ENCODE measurements at places on chromosomes 4 and X.

DNA sequence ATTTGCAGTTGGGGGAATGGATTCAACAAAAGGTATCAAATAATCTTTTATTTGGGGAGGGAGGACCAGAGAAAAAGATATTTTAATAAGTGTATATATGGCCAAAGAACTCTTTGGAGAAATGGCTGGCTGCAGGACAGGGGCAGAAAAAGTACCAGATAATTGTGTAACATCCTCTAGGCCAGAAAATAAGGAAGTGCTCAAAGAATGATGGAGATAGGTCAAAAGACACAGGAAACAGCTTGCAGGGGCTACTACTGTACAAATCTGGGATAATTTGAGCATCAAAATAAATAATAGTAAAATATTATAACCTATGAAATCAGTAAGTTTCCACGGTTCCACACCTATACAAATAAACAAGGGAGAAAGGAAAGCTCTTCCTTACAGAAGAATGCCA is 34.8 kb downstream of the KLHL5 start:
- DNase-seq = no peak

DNA sequence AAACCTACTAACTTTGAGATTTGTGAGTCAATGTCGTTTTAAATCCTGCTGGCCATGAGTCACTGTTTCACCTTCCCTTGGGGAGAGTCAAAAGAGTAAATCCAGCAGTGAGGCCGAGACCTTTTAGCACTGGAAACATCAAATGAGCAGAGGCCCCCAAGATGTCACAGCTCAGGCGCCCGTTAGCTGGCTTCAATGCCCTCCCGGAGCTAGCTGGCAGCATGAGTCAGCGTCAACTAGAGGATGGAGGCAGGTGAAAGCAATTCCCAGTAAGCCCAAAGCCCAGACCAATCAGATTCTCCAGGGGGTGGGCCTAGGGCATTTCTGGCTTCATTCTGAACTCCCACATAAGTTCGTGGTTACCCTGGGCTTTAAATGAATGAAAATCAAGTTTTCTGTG is 170.9 kb downstream of the CLCN4 start:
- DNase-seq = no peak

DNA sequence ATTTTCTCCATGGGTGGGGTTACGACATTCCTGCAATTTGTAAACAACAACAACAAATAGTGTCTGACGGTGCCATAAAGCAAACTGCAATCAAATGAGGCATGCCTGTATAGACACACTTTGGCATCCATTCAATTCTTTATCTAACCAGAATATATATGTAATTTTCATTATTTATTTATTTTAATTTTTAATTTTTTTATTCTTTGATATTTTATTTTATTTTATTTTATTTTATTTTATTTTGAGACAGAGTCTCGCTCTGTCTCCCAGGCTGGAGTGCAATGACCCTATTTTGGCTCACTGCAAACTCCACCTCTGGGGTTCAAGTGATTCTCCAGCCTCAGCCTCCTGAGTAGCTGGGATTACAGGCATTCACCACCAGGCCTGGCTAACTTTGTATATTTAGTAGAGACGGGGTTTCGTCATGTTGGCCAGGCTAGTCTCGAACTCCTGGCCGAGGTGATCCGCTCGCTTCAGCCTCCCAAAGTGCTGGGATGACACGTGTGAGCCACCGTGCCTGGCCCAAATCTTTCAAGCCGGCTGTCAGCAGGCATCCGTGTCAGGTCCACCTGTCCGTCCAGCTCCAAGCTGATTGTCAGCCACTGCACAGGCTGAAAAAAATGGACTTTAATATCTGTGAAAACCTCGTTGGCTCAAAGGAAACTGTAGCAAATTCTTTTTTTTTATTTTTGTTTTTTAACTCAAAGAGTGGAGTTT is 200.8 kb downstream of the ASMT start:
- DNase-seq = no peak

GRCh38 chrX:121457096-121457495 is 409.7 kb downstream of the GLUD2 start:
- peak; percentile 2 for DNase-seq

DNA sequence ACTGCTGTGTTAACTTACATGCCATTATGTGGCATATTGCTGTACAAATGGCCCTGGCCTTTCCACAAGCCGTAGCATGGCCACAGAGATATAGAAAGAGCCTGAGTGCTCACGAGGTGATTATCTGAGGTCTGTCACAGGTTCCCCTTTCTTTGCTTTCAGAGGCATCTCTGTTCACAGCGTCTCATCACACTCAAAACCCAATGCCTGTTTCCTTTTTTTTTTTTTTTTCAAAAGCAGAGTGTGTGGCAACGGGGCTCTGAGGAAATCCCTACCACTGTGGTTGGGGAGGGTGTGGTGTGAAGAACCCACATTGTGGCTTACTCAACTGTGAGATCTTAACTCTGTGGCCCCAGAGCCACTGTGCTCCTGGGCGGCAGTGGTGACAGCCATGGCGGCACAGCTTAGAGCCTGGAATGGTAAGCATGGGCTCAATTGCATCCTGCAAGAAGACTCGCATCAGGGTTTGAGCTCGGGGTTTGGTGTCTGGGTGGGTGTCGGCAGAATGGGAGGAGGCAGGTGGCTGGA is 30.8 kb downstream of the RTL5 start:
- DNase-seq = no peak

DNA sequence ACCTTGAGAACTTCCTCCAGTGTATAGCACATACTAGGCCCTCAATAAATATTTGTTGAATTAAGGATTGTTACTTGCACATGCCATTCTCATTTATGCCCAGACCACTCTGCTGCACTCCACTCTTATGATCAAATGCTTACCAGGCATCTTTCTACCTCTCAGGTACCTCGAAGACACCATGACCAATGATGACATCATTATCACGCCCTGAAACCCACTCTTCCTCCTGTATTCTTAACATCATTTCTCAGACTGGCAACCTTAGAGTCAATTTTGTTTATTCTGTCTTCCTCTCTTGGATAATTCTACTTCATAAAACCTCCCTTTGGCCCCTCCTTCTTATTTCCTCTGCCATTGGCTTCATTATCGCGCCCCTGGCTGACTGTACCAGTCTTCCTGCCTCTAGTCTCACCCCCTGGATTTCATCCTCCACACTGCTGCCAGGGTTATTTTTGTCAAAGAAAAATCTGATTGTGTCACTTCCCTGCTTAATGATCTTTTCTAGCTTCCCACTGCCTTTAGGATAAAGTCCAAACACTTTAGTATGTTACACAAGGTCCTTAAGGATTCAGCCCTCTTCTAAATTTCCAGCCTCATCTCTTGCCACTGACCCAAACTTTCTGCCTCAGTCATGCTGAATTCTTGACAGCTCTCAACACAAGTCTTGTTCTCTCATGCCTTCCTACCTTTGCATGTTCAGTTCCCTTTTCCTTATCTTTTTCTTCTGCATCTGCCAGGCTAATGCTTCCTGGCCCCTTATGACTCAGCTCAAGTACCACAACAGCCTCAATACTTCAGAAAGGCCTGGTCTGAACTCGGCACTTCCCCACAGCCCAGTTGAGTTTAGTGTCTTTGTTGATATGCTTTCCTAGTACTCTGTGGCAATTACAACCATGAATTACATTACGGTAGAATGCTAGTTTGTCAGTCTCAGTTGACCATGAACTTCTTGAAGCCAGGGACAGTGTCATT is 45.8 kb downstream of the HDAC8 start:
- peak; percentile 6 for DNase-seq

- no peak for DNase-seq
These were observed 320.4 kb downstream of the KCNIP4 start for GRCh38 chr4:21628116-21628670.

GRCh38 chrX:79570524-79571240 is 203.5 kb upstream of the ITM2A start:
- DNase-seq = no peak

DNA sequence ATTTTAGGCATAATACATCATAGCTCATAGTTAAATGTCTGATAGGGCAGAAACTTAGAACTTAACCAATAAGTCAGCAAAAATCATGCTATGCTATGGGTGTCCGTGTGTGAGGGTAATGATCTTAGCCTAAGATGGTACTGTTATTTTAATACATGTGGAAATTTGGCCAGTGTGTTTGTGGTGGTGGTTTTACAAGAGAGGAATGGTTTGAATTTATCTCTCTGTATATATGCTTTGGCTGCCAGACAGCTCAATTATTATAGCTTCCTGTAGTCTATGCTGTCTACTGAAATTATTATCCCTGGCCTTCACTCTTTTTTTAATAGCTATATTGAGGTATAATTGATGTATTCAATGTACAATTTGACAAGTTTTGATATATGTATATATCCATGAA is 21.3 kb downstream of the ZNF330 start:
- no peak for DNase-seq

DNA sequence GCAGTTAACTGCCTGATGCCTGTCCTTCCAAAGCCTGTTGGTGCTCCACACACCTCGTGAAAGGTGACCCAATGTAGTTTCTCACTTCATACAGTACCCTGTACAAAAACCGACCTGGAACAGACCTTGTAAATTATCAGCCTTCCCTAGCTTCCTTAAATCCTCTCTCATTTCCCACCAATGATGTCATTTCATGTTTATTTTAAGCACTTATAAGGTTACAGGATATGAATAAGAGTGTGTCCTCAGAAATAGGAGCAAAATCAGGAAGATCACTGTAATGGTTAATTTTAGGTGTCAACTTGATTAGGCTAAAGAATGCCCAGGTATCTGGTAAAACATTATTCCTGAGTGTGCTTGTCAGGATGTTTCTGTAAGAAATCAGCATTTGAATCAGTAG is 44.7 kb downstream of the TMEM150C start:
- DNase-seq = peak; percentile 36

DNA sequence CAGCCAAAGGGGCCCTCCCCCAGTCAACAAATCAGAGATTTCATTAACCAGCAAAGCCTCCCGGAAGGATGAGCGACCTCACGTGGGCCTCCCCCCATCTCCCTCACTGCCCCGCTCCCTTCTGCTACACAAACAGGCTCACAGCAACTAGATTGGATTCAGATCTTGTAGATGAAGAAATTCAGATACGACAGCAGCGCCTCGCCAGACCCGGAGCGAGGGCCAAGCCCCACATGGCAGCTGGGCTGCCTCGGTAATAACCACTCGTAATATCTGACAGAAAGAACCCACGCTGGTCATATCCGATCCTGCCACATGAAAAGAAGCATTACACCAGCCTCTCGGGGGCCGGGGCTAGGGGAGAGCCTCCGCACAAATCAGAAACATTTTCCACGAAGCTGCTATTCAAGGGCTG is 581.3 kb downstream of the BCOR start:
- no peak for DNase-seq

- peak; percentile 87 for DNase-seq
These were observed 24.3 kb upstream of the PGM2 start for GRCh38 chr4:37802068-37802666.

- DNase-seq = no peak
These were observed 653.9 kb upstream of the AADAT start for GRCh38 chr4:170743633-170744032.

DNA sequence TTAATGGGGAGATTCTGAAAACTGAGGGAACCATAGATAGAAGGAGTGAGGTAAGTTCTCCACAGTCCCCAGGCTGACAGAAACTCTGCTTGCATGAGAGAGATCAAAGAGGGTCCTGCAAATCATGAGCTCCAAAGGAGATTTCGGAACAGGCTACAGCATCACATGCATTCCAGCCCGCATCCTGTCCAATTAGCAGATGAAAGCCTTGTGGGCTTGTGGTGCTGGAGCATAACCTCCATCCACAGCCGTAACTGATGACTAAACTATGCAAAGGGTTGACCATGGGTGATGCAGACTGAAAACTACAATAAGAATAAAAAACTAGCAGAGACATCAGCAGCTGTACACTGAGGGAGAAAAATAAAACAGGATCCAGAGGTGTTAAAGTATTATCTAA is 654.5 kb downstream of the TLL1 start:
- no peak for DNase-seq

DNA sequence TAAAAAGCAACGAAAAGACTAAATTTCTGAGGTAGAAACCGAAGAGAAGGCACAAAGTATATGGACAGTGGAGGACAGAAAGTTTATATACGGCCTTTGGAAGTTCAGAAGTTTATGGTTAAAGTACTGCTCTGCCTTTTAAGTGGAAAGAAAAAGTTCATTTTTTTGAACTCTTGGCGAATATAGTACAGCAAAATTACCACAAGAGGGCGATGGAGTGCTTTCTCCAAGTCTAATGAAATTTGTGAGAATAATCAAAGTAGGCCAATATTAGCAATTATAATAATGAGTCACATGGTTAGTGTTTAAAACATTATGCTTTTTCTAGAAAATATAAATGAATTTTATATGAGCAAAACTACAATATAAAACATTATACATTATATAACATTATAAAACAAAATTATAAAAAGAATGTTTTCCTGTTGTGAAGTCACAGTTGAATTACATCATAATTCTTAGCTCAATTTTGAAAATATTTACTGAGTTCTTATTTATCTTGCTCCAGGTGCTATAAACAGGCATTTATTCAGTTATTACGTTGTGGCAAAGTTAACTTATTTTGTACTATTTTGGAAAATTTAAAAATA is 136.2 kb upstream of the BMPR1B start:
- peak; percentile 58 for DNase-seq

- DNase-seq = no peak
These were observed 760.9 kb upstream of the INTU start for GRCh38 chr4:126871810-126872209.

- DNase-seq = peak; percentile 21
These were observed 16.5 kb downstream of the GPR173 start for GRCh38 chrX:53065104-53065503.

DNA sequence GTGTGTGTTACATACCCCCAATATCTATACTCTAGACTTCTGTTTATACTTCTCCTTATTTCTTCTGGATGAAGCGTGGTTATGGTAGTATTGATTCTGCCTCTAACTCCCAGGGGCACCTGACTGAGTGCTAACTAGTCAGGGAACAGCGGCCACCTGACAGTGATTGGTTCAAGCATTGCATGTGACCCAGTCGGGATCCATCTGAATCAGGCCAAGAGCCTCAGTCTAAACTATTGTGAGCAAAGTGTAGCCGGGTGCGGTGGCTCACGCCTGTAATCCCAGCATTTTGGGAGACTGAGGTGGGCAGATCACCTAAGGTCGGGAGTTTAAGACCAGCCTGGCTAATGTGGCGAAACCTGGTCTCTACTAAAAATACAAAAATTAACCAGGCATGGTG is 10.0 kb downstream of the CCDC110 start:
- DNase-seq = no peak

GRCh38 chrX:11446949-11447348 is 153.7 kb downstream of the AMELX start:
- DNase-seq = no peak

DNA sequence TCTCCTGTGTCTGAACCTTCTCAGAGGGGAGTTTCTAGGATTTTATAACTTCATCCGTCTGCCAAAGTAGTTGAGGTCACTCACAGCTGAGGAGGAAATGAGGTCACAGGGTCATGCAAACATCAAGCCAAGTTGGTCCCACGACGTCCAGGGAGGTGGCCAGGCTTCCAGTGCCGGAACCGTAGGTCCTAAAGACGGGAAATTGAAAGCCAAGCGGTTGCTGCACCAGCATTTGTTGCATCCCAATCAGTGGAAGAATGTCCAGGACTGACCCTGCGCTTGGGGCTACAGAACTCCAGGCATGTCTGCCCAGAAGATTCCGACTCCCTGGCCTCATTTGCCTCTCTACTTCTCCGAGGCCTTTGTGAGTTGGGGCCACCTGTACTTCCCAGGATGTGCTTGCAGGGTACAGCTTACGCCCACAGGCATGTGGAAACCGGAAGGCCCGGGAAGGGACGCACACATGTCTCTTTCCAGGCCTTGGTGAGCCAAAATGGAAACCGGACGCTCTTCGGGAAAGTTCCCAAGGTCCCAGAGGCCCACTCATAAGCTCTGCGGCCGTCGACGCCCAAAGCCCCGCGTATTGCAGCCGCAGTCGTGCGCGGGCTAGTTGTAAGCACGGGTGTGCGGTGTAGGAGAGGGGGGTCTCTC is 9.3 kb downstream of the PRDM8 start:
- no peak for DNase-seq

All from epithelial cell of esophagus (primary cell).